ENCODE measurements at places on chromosomes 3 and 15.

DNA sequence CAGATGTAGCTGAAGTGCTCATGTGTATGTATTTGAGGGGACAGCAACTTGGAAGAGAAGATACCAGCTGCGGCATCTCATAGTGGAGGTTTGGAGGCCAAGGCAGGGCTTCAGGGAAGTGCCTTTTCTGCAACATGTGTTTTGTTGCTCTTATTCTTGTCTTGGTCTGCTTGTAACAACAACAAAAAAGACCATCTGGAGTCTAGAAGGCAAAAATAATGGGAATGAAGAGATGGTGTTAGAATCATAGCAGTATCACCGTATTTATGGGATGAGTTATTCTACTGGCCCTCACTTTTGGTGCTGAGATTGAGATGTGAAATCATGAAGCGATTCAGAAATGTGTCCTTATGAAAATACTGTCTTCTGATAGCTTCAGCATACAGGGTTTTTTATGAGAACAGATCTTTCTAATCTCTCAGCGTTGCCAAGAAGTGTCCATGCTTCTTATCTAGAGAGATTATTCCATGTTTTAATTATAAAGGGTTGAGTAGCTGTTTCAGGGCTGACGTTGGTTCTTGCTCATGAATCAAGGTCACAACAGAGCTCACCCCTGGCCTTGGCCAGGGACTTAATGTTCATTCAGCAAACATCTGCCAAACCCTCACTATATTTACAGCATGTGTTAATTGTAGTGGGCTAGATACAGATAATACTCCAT lies 58.0 kb downstream of the ITPR1 start:
- DNase-seq = no peak

DNA sequence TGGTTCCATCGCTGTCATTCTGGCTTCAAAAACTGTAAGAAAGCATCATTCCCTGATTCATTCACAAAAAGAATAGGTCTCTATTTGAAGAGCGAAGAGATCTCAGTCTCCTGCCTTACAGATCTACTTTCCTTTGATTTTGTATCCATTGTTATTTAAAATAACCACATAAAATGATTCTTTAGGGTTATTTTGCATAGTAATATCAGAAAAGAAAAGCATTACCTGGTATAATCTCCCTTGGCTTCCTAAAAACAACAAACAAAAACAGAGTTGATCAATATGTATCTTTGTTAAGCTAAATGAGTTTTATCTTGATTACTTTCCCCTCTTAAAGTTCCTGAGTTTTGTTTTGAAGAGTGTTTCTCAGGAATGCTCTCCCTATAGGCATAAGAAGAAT lies 126.6 kb upstream of the LMOD3 start:
- no peak for DNase-seq

GRCh38 chr3:68057637-68058320 lies 403.4 kb upstream of the SUCLG2 start:
- DNase-seq = peak; percentile 85

- no peak for DNase-seq
Observed at GRCh38 chr15:87829332-87830050, 427.0 kb downstream of the NTRK3 start.

- DNase-seq = no peak
Observed at GRCh38 chr3:147415286-147415685, 6.1 kb downstream of the ZIC1 start.

- no peak for DNase-seq
Observed at GRCh38 chr3:123096731-123097130, 29.9 kb downstream of the PDIA5 start.

Data from CD4-positive, alpha-beta memory T cell (primary cell).